ENCODE measurements at places on chromosomes 11 and 22.
A peak's percentile ranks its signal among the peaks of the same experiment; 100 is the strongest.

- no peak for DNase-seq
Observed at GRCh38 chr11:64305691-64306562, 603 bp downstream of the ESRRA start.

- DNase-seq, result no peak
Observed at GRCh38 chr11:47489395-47489755, 40.4 kb upstream of the RAPSN start.

GRCh38 chr11:75242722-75243600 is 2.4 kb downstream of the TPBGL start:
- DNase-seq, result no peak

DNA sequence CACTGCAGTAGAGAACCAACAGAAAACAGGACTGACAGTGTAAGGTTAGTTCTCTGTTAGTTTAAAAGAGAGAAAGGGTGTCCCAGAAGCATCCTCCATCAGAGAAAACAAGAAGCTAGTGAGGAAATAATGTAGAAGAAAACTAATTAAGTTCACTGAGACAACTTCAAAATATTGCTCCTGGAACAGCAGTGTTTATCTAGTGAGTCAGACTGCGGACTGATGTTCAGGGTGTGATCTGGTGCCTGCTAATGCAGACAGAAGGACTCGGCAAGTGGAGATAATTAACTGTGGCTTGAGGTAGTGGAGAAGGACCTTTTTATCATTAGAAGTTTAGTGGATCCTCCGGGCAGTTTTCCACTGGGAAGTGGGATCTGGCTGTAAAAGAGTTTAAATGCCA is 55.4 kb downstream of the CDON start:
- DNase-seq, result no peak

DNA sequence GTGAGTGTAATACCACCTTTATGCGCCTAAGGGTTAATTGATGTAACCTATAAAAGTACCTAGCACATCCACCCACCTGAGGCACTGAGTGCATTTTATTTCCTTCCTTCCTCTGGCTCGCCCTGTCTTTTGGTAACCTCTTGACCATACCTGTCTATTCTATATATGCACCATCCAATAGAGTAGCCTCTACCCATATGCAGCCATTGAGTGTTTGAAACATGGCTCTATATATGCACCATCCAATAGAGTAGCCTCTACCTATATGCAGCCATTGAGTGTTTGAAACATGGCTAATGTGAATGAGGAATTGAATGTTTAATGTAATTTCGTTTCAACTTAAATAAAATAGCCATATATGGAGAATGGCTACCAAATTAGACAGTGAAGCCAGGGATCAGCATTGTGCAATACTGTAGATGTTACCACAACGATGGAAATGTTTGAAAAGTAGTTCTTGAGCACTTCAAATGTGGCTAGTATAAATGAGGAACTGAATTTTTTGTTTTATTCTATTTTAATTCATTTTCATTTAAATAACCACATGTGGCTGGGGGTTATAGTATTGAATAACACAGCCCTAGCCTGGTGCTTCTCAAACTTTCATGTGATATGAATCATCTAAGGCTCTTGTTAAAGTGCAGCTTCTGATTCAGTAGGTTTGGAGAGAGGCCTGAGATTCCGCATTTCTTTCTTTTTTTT is 33.8 kb downstream of the SLC35F2 start:
- DNase-seq, result no peak

DNA sequence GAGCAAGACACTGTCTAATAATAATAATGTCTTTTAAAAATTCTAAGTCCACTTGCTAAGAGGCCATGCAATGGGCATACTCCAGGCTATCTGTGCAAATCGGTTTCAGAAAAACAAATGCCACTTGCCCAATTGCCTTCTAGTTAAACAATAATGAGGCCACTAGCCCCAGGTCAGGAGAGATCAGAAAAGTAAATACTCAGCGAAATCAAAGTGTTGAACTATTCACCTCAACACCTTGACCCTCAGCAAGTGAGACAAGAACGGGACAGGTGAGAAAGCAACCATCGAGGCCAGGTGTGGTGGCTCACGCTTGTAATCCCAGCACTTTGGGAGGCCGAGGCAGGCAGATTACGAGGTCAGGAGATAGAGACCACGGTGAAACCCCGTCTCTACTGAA is 72.3 kb upstream of the SYN3 start:
- no peak for DNase-seq

DNA sequence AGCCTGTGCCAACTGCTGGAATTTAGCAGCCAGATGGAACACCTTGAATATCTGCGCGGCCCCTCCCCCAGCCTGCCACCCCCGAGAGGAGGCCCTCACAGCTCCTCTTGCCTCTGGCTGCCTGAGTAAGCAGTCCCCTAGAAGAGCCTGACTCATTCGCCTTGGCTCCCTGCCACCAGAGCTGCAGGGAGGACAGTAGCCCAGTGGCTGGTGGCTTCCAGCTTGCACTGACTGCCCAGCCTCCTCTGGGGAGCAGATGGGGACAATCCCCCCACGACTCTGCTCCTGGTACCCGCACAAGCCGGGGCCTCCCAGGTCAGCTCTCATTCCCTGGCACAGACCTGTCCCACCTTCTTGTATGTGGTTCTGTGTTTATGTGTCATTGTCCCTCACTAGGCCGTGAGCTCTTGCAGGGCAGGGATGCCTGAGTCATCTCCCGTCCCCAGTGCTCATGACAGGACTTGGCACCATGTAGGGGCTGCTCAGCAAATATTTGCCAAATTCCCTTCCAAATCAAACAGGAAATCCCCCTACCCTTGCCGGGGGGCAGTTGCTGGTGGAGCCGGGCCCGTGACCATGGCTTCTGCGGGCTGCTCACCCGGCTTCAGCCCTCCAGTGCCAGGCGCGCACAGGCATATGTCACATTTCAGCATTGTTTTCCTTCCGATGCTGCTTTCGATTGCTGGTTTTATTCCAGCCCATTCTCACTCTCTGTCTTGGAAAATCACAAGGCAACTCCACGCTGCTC is 43.6 kb downstream of the CACNG2 start:
- peak; percentile 81 for DNase-seq

DNA sequence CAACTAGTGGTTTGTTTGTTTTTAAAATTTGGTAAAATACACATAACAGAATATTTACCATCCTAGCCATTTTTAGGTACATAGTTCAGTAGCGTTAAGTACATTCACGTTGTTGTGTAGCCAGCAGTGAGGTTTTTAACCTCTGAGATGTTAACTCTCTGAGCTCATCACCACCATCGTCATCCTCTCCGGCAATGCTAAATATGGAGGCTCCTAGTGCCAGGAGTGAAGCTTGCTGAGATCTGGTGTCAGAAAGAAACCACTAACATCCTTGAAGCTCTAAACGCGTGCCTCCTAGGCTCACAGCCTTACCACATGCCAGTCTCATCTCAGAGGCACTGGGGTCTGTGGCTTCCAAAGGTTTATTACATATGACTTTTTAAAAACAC is 330.2 kb upstream of the B3GAT1 start:
- DNase-seq, result no peak

DNA sequence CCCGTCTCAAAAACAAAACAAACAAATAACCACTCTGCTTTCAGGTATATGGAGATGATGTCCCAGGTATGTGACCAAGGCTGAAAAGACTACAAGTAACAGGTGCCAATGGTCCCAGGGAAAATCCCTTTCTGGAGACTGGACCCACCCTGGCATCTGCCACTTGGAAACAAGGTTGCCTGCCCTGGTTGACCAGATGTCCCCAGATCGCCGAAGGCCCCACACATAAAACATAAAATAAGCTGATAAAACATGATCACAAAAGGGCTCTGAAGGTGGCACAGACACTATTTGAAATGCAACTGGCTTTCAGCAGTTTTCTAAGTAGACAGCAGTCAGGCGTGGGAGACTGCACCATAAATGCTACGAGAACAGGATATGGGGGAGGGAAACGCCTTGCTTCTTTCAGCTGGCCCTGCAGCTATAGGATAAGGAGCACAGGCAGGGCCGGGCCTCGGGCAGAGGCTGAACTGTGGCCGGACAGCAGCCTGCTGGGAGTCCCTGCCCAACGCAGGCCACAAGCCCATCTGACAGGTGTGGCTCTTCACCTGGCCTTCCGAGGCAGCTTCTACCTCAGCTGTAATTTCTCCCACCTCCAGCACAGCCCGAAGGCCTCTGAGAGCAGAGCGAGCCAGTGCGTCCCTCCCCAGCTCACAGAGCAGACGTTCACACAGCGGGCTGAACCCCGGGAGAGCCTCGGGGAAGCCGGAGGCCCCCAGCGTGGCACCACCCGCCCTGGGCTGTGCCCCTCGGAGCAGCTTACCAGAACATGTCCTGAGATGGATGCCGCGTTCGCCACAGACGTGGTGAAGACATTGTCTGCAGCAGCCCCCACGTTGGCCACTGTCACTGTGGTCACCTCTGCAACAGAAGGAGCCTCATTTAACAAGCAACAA is 4.0 kb downstream of the DEAF1 start:
- no peak for DNase-seq

DNA sequence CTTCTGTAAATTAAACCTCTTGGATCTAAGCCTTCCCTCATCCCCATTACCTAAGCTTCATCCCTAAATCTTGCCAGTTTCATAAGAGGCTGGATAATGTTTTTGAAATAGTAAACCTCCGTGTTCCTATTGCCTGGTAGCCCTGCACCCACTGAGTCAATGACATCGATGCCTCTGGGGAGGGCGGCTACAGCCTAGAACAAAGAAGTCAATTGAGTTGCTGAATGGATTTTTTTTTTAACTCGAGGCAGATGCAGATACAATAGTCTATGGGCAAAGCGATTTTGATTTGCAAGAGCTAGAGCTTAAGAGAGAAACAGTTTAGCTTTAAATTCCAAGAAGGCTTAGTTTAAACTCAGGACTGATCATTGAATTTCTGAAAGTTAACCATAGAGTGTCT is 121.3 kb downstream of the NECTIN1 start:
- no peak for DNase-seq

DNA sequence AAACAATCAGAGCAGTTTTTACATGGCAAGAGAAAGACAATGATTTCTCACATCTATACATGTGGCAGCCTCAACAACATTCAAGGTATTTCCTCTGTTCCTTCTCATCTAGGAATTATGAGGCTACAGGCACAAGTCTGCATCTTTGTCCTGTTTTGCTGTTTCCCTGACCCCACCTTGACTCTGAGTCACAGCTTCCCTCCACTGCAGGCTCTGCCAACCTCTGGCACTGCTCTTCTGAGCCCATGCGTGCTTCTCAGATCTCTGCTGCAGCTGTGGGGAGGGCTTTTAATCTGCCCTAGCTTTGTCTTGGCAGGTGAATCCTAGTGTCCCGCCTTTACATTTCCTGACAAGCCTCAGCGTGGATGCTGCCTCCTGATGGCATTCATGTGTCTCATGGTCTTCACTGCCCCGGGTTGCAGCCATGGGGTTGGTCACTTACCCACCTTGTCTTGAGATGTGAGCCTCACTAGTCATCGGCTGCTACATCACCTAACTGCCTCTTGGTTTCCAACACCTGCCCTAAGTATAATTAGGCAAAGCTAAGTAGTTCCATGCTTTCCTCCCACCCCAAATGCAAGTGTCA is 578.5 kb downstream of the TBC1D22A start:
- no peak for DNase-seq

DNA sequence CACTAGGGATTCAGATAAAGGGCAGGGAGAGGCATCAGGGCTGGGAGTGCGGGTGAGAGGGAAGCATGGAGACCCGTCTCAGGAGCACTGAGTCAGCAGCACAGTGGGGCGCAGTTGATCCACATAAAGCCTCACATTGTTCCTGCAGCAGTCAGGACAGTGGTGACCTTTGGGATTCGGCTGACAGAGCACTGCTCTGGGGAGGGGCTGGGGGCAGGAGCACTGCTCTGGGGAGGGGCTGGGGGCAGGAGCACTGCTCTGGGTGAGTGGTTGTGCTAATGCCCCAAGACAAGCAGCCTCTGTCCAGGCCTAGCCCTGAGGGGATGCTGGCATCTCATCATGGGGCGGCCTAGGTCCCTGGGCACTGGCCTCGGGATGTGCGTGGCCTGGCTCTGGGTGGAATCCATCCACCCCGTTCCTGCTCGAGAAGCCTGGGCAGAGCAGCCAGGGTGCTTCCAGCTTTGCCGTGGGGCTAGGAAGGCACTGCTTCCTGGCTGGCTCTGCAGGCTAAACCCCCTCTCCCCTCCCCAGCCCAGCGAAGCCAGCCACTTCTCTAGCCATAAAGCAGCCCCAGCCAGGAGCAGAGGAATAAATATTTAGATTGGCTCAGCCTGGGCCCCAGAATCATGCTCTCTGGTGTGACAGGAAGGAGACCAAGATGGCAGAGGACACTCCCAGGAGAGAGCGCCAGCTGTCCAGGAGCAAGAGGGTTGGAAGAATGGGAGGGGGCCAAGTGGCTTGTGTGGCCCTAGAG is 7.3 kb downstream of the OAF start:
- no peak for DNase-seq

DNA sequence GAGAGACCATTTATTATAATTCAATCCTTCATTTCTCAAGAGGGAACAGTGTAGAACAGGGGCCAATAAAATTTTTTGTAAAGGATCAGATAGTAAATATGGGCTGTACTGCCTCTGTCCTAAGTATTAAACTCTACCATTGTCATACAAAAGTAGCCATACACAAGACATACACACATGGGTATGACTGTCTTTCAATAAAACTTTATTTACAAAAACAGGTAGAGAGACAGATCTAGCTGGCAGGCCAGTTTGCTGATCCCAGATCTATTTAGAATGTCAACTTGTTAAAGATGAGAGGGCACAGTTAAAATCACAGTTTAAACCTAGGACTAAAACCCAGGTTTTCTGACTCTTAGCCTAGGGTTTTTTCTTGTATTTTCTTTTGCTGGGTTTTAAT is 16.7 kb downstream of the TRAF6 start:
- no peak for DNase-seq

- no peak for DNase-seq
Observed at GRCh38 chr11:34886609-34887008, 29.6 kb downstream of the APIP start.

GRCh38 chr11:3115321-3115720 is 49.8 kb downstream of the OSBPL5 start:
- no peak for DNase-seq

GRCh38 chr11:73184953-73185671 is 33.0 kb upstream of the P2RY2 start:
- no peak for DNase-seq

- DNase-seq, result no peak
Observed at GRCh38 chr22:42937164-42937843, 77.6 kb downstream of the PACSIN2 start.

DNA sequence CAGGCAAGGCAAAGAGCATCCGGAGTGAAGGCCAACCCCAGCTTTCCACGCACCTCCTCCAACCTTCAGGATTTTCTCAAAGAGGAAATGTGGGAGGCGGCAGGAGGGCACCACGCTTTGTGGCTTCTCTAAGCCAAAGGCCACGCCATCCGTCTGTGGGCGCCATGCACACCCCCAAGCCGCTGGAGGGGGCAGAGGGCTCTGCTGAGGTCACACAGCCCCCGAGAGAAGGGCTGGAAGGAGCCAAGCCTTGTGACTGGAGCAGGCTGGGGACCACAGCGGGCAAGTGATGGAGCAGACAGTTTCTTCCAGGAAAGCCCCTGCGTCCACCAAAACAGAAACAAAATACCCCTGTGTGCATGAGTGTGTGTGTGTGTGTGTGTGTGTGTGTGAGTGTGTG is 527.4 kb downstream of the BRD1 start:
- DNase-seq, result no peak

GRCh38 chr11:2275334-2276279 is 5.2 kb upstream of the ASCL2 start:
- no peak for DNase-seq
